ENCODE measurements at places on chromosomes 5 and 9.
A peak's percentile ranks its signal among the peaks of the same experiment; 100 is the strongest.

DNA sequence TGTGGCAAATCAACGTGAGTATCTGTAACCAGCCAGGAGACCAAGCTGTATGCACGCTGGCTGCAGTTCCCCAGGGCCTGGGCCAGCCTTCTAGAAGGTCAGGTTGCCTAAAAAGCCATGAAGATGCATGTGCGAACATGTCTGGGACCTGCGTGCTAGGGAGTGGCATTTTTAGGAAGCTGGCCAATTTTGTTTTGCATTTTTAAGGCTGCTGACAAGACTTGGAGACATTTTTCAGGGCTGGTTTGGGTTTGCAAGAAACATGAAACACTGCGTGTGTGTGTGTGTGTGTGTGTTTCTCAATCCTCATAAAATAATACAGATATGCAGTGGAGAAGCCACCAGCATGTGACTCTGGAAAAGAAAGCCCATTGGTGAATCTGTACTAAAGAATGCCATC, 5.1 kb downstream of the TGFBI start:
- peak; percentile 19 for DNase-seq
- peaks cover 46% of the 10 kb centered on the region for H3K36me3 ChIP-seq
- H3K4me3 ChIP-seq: no peak overlapping the region
- peak overlapping the region; percentile 27 for H3K27ac ChIP-seq

- peaks cover 2% of the 10 kb centered on the region for H3K27me3 ChIP-seq
- DNase-seq: peak; percentile 38
- peak within 1 kb of the TSS; percentile 93 for H3K4me3 ChIP-seq
- peak within 1 kb of the TSS; percentile 54 for H3K27ac ChIP-seq
- H3K36me3 ChIP-seq: peaks cover 7% of the 10 kb centered on the region
- peaks cover 10% of the 10 kb centered on the region for H3K4me1 ChIP-seq
Observed at GRCh38 chr9:131530920-131531832, at the start of gene UCK1. Gene UCK1, minus strand, starts transcription at chr9:131531263. Its CDS starts 89 bp downstream, at chr9:131531174.

- H3K27ac ChIP-seq: no peak overlapping the region
- no peak overlapping the region for H3K4me3 ChIP-seq
- H3K27me3 ChIP-seq: no peaks in the 10 kb centered on the region
- no peak for DNase-seq
Observed at GRCh38 chr5:123805300-123805699, 293.3 kb downstream of the CSNK1G3 start.

- H3K27me3 ChIP-seq: peaks cover 9% of the 10 kb centered on the region
- H3K27ac ChIP-seq: no peak overlapping the region
- no peak for DNase-seq
Observed at GRCh38 chr5:57032151-57032551, 80.2 kb upstream of the MIER3 start.

DNA sequence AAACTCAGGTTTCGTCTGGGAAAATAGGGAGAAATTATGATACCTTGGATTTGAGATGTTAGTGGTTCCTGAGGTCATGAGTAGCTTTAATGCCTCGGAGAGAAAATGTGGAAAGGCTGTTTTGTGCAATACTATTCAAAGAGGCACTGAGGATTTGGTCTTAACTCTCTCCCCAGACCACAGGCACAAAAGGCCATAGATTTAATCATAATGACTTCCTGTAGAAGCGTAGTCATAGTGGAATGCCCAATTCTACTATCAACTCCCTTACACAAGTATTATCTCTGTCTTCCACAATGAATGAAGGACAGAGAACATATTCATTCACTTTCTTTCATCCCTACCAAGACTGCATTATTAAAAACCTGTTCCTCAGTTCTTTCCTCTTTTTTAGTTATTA, 153.0 kb upstream of the FTMT start:
- no peaks in the 10 kb centered on the region for H3K36me3 ChIP-seq

DNA sequence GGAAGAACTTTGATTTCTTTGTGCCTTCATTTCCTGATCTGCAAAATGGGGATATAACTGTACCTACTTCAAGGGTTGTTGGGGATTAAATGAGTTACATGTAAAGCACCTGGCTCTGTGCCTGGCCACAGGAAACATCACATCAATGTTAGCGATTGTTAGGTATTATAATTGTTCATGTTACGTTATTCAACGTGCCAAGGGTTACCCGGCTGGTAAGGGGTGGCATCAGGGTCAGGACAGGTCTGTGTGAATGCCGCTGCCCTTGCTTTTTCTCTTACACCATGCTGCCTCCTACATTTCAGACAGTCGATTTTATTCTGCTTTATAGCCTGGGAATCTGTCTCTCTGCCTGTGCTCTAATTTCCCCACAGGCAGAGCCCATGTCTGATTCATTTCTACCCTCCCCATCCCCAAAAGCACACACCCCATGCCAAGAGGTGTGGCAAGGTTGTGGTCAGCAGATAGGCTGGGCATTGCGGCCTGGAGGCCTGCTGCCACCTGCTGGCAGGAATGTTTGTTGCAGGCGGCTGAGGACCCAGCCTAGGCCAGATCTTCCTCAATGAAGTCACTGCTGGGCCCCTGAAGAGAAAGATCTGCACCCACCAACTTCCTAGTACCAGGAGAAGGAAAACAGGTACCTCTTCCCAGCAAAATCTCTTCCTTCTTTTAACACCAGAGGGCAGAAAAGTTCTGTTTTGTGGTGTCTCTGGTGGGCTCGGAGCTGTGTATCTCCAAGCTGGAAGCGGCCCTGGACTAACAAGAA, 5.3 kb downstream of the ANKS6 start:
- H3K27me3 ChIP-seq: no peaks in the 10 kb centered on the region
- peaks cover 7% of the 10 kb centered on the region for H3K36me3 ChIP-seq
- H3K4me1 ChIP-seq: peaks cover 39% of the 10 kb centered on the region
- DNase-seq: peak; percentile 93
- peak overlapping the region; percentile 63 for H3K27ac ChIP-seq

DNA sequence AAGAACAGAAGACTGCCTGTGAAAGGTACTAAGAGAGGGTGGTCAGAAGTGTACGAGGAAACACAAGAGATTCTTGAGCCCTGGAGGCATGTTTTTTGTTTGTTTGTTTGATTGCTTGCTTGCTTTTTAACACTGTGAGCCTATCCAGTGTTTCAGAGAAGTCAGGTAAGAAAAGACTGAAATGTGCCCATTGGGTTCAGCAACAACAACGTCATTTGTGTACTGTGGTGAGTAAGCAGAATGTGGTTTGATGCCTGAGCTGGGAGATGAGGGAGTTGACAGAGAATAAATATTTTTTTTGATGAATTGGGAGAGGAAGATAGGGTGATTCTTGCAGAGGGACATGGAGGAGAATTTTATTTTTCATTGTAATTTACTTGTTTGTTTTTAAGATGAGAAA, 73.1 kb downstream of the RPS23 start:
- no peaks in the 10 kb centered on the region for H3K27me3 ChIP-seq
- no peak for DNase-seq
- H3K4me3 ChIP-seq: no peak overlapping the region
- no peaks in the 10 kb centered on the region for H3K4me1 ChIP-seq
- H3K27ac ChIP-seq: no peak overlapping the region

GRCh38 chr9:125701351-125701750, 5.7 kb downstream of the MAPKAP1 start:
- no peak overlapping the region for H3K4me3 ChIP-seq
- peak; percentile 29 for DNase-seq
- H3K4me1 ChIP-seq: peaks cover 49% of the 10 kb centered on the region
- H3K27ac ChIP-seq: peak overlapping the region; percentile 17
- H3K36me3 ChIP-seq: peaks cover 15% of the 10 kb centered on the region

DNA sequence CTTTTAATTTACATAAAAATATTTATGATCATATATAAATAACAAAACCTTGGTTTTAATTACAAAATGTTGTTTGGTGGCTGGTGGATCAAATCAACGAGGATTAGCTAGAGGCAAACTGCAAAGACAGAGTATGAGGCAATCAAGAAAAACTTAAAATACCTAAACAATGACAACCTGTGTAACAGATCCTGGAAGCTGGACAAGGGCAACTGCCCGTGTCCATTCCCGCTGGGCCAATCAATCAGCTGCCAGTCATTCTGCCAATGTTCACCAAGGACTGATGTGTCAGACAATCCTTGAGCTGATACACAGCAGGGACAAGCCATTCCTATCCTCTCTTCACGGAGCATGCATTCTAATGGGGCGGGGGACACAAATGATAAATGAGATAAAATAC, 3.2 kb upstream of the TENT4A start:
- peaks cover 7% of the 10 kb centered on the region for H3K36me3 ChIP-seq
- peaks cover 48% of the 10 kb centered on the region for H3K4me1 ChIP-seq
- H3K4me3 ChIP-seq: no peak overlapping the region
- H3K27me3 ChIP-seq: peaks cover 4% of the 10 kb centered on the region

GRCh38 chr9:95027914-95028852, 289.3 kb downstream of the FANCC start:
- H3K36me3 ChIP-seq: peaks cover 42% of the 10 kb centered on the region
- no peaks in the 10 kb centered on the region for H3K27me3 ChIP-seq
- H3K4me1 ChIP-seq: peaks cover 90% of the 10 kb centered on the region
- H3K27ac ChIP-seq: peak overlapping the region; percentile 37
- DNase-seq: no peak

DNA sequence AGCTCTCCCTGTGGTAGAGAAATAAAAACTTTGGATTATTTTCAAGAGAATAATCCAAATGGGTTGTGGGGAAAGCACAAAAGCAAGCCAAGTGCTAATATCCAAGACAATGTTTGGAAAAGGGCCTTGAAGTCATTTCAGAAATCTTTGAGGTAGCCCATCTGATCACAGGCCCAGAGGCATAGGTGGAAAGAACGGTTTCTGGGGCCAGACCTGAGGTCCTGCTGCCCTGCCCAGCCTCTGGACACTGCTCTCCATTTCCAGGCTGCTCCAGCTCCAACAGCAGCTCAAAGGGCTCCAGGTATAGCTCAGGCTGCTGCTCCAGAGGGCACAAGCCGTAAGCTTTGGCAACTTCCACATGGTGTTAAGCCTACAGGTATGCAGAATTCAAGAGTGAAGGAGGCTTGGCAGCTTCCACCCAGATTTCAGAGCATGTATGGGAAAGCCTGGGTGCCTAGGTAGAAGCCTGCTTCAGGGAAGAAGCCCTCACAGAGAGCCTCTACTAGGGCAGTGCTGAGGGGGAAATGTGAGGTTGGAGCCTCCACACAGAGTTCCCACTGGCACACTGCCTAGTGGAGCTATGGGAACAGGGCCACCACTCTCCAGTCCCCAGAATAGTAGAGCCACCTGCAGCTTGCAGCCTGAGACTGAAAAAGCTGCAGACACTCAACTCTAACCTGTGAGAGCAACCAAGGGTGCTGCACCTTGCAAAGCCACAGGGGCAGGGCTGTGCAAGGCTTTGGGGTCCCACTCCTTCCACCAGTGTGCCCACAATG, 133.1 kb downstream of the PIK3R1 start:
- H3K36me3 ChIP-seq: peaks cover 6% of the 10 kb centered on the region
- H3K4me1 ChIP-seq: peaks cover 24% of the 10 kb centered on the region
- H3K4me3 ChIP-seq: no peak overlapping the region

DNA sequence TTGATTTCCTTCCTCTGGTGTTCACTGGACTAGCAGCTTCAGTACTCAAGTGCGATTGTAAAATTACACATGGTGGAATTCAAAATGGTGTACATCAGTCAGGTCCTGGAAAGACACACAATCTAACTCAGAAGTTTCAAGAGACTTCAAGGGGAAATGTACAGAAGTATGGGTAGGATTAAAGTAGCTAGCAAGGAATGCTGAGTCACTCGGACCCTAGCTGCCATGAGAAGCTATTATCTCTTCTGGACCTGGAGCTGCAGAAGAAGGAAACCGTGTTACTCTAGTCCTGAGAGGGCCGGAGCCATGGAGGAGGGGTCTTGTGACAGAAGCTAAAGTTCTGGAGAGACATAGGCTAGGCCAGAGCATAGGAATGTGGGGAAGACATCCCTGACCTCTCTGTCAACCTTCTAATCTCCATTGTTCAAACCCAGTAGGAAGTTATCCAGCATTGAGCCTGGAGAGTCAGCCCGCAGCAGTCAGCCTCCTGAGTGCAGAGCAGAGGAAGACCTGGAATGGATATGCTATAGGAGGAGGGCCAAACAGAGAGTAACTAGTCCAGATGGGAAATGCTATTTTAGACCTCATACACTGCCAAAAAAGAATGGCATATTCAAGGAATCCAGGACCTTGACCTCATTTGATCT, 84.3 kb downstream of the GHR start:
- H3K36me3 ChIP-seq: no peaks in the 10 kb centered on the region
- H3K4me3 ChIP-seq: no peak overlapping the region
- no peak for DNase-seq
- no peaks in the 10 kb centered on the region for H3K27me3 ChIP-seq
- H3K27ac ChIP-seq: no peak overlapping the region

- no peaks in the 10 kb centered on the region for H3K36me3 ChIP-seq
- peak overlapping the region; percentile 17 for H3K27ac ChIP-seq
Observed at GRCh38 chr5:62431735-62432620, 19.4 kb downstream of the IPO11 start.

DNA sequence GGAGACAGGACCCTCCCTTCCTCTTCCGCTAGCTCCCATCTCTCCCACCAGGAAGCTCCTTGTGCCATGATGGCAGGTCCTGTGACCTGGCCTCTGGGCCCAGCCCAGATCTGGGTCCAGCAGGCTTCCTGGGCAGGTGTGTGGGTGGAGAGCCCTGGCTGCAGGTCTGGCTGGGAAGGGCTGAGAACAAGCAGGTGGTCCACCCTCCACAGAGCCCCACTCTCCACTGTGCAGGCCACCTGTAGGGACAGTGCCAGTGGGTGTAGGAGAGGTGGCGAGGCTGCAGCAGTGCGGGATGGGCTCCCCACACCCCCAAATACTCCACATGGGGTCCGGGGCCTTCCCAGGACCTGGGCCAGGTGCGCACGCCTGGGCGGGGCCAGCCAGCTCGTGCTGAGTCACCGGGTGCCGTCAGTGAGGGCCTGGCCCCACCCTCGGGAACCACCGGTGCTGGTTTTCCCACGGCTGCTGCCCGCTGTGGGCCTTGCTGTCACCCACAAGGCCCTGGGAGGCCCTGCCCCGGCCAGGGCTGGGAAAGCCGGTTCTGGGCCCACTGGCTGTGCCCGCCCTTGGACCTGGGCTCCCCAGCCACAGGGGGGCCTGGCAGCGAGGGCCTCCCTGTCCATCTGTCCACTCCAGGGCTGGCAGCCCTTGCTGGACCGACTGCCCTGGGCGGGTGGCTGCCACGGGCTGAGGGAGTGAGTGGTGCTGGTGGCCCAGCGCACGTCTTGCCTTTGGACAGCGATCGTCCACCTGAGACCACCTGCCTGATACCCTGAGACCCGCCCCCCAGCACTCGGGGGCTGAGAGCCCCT, 9.3 kb upstream of the NRARP start:
- no peaks in the 10 kb centered on the region for H3K36me3 ChIP-seq
- no peak overlapping the region for H3K27ac ChIP-seq
- no peaks in the 10 kb centered on the region for H3K4me1 ChIP-seq
- no peak overlapping the region for H3K4me3 ChIP-seq
- 0 out of 2 replicates have a peak, but pooled peaks cover 2% of the 10 kb centered on the region for H3K27me3 ChIP-seq

DNA sequence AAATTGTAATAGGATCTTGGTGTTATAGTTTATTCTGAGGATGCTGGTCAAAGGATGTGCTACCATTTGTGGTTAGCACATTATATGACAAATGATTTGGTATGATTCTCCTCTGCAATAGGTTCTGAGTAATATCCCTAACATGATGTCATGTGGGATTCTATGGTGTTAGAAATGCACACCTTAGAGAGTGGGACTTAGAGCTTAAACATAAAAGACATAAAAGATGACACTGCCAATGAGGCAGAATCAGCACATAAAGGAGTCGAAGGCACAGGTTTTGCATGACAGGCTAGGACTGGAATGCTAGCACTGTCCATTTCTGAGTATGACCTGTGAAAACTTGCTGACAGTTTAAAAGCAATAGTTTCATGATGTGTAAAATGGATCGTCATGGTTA, 100.4 kb downstream of the OSTF1 start:
- DNase-seq: no peak
- H3K4me3 ChIP-seq: no peak overlapping the region
- no peaks in the 10 kb centered on the region for H3K36me3 ChIP-seq
- no peak overlapping the region for H3K27ac ChIP-seq
- peaks cover 20% of the 10 kb centered on the region for H3K4me1 ChIP-seq
- peaks cover 10% of the 10 kb centered on the region for H3K27me3 ChIP-seq

All from HFFc6 (cell line).